NAMALWA (cell line): ENCODE measurements at places on chromosomes 13 and 19.
A peak's percentile ranks its signal among the peaks of the same experiment; 100 is the strongest.

GRCh38 chr13:26956522-26957142, 196.0 kb upstream of the GPR12 start:
- DNase-seq: no peak

DNA sequence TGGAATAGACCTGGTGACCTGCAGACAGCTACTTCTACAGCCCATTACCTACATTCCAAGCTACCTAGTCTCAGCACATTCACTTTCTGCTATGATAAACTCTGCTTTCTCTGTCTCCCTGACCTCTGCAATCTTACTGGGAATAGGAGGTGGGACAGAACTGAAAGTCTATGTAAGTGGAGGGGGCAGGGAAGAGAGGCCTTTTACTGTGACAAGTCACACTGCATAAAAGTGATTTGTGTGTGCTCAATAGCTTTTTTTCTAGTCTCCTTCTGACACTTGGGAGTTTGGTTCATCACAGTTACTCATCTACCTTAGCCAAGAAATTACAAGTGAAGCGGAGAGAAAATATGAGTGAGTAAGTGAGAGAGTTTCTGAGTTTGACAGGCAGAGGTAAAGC, 322.4 kb downstream of the OLFM4 start:
- no peak for DNase-seq

GRCh38 chr13:20024702-20025101, 66.2 kb downstream of the ZMYM2 start:
- DNase-seq: peak; percentile 30

DNA sequence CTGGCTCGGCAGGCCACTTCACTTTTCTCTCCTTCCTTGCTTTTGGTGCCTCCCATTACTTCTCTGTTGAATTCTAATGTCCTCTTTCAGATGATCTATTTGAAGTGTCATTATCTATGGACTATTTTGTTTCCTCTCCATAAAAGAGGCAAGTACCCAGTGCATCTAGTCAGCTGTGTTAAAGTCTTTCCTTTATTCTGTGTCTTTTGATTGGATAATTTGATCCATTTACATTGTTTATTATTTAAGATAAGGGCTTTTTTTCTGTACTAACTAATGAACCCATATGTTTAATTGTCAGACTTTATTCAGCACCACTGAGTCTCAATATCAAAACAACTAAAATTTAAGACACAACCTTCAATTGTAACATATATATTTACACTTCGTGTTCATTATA, 36.4 kb downstream of the IGFL3 start:
- DNase-seq: no peak

- DNase-seq: no peak
Observed at GRCh38 chr19:51418707-51419106, 1.3 kb upstream of the SIGLEC10 start.

DNA sequence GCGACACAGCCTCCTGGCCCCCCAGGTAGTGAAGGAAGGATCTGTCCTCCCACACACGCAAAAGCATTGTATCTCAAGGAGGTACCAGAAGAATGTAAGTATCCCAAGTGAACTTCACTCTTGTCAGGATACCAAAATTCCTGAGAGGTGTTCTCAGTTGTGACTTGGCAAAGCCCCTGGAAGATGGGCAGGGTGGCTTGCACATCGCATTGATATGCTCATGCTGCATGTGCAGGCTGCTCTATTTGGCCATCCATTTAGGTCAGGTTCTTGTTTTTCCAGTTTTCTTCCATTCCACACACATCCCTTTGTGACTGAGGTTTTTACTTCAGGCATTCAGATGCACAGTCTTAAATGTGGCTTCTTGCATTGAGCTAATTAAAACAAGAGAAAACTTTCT, 382.8 kb downstream of the FOXO1 start:
- no peak for DNase-seq

DNA sequence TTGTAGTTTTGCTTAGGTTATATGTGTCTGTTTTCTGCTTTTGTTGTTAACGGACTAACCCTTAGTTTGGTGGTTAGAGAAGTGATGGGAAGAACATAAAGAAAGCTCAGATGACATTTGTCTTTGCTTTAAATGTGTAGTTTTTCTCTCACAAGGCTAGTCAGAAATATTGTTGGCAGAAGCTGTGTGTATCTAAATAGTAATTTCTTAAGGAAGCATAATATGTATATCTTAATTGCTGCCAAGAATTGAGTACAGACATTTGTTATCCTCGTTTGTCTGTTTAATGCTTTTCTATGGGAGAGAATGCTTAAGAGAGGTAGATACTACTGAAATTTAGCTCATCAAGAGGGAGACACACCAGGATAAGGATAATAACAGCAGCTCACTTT, 2.7 kb downstream of the RGCC start:
- DNase-seq: no peak

GRCh38 chr13:31020996-31021395, 88.5 kb downstream of the TEX26 start:
- DNase-seq: no peak

DNA sequence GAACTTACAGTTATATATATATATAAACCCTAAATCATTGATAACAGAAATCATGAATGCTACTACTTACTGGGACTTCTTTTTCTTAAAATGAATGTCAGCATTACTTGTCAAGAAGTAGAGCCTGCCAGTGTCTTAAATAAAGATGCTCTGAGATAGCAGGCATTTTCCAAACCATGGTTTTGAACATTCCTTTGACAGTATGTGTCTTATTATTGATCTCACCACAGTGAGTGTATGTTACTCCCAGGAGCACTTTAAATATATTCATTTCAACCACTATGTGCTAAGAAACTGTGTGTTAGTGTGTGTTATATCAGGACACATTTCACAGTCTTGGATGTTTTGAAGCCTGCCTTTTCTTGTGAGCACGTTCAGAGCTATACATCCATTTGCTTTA, 28.2 kb downstream of the TNFRSF19 start:
- no peak for DNase-seq
